ENCODE measurements at places on chromosomes 1 and 21.

DNA sequence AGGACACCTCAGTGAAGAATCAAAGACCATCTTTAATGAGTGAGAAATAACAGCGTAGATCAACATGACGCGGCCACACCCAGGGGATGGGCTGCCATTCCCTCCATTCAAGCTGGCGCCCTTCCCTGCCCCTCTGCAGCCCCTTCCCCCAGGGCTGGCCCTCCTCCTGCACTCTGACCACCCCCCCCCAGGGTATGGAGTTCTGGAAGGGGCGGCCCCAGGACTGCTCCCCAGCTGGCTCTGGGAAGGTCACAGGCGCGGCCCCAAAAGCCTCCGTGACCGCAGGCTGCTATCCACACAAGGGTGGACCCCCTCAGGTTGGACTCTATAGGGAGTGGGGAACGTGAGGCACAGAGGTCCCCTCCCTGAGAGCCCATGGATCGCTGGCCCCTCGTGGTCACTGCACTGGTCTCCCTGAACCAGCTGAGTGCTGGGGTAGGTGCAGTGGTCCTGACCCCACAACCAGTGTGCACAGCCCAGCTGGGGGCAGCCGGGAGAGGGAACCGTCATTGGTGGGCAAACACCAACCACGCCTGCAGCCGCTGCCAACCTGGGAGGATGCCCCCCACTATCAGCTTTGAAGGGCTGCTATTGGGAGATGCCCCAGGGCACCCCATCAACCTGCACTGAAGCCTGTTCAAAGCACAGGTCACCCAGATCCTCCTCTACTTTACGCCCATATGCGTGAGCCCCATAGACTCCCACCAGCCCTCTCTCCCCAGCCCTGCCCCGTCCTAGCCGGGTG is 16.1 kb upstream of the GPR153 start:
- DNase-seq = no peak

DNA sequence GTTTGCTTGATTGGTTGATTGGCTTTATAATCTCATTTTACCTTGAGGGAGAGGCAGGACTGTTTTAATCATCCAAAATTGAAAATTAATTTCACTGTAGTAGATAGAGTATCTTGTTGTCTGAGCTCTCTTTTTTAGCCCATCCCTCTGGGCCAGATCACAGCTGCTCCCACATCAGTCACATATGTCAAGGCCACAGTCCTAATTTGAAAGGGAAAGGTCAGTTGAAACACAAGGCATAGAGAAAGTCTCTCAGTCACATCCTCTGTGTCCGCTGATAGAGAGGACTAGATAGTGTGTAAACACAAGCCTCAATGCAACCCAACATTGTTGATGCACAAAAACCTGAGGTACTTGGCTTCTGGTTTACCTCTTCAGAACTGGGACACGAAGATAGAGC is 6.8 kb downstream of the C1orf74 start:
- DNase-seq = no peak

DNA sequence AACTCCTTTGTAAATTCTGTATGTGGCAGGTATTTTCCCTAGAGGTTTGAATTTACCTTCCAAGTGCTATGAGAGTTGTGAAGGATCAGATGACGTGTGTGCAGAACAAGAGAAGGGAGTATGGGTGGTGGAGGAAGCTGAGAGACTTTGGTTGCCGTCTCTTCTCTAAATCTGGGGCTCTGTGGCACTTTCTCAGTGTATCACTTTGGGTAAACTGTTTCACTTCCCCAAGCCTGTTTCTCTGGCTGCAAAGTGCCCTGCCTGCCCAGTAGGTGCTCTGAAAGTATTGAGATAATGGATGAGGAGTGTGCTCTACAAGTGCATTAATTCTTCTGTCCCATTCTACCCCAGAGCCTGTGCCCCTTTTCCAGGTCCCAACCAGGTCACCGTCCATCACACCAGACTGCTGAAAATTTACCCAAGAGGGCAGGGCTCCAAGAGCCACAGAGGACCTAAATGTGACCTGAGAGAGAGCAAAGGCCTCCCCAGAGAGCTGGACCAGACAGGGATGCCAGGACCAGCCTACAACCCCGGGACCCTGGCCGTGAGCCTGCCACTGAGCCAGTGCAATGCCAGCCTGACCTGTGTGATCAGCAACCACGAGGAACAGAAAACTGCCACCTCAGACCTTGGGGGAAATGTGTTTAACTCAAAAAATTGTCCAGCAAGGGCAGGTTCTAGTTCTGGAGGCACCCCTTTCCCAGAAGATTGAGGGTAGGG is 131.6 kb upstream of the ETV3 start:
- no peak for DNase-seq

DNA sequence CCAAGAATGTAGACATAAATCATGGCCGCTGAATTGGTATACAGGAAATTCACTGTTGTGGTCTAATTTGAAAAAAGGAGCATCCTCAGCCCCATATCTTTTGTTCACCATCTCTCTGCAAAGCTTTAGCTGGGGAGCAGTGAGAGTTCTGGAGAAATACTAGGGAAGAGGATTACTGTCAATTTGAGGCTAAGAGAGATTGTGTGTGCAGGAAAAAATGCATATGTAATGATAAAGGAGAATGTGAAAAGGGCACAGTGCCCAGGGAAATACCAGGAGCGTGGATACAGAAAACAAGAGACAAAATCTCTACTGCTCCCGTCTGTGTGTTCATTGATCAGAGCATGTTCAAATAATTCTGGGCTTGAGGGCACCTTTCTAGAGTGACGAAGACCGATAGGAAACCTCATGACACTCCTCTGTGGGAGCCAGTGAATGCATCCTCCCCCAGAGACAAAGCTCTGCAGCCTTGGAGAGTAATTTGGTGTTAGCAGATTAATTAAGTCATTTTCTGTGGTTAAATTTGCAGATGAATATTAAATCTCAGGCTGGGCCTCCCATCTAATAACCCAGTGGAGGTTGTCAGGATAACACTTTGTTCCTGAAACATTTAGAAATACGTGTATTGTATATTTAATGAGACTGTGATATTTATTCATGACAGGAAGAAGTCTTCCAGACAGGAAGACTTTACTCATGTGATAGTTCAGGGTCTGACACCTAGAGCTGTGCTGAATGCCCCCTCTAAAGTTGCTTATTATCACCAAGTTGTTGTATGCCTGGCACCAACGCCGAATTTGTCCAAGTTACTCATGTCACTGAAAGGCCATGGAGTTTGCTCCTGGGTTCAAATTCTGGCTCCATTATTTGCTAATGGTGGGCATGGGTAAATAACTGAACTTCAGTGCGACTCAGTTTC is 287.3 kb upstream of the SGIP1 start:
- DNase-seq = no peak

DNA sequence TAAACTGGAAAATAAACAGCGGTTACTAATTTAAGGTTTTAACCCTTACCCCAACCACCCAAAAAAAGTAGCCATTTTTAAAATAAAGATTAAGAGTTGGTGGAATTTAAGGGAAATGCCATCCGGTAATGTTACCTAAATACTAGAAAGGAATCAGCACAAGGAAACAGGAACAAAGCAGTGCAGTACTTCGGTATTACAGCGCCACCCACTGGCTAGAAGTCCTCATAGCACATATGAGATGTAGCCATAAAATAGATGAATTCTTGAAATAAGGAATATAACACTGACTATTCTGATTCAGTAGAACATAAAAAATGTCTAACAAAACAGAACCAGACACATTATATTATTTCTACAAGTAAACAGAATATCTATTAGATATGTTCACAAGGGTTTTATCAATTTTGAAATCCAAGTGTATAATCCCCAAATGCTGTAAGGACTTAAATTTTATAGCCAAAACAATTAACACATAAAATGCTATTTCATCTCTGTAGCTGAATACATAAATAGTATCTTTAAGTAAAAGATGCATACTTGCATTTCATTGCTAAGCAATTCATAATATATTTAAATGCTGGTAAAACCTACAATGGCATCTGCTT is 58.8 kb downstream of the FRRS1 start:
- peak; percentile 8 for DNase-seq

- DNase-seq = no peak
These were observed 648.4 kb downstream of the PLA2G4A start for GRCh38 chr1:187477103-187477502.

DNA sequence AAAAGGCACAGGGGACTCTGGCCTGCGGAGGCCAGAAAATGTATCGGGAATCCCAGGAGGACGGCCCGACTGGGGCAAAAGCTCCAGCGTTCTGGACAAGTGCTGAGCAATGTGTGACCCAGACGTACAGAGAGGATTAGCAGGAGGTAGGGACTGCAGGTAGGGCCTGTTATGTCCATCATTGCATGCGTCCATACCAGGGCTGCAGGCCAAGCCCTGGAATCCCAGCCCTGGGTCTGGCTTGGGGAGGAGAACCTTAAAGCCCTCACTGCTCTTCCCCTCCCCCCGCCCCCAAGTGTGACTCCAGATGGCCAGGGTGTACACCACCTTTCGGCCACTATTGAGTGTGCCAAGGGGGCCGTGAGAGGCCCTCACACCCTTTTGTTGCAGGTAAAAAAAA is 2.0 kb downstream of the RNF207 start:
- DNase-seq = no peak

DNA sequence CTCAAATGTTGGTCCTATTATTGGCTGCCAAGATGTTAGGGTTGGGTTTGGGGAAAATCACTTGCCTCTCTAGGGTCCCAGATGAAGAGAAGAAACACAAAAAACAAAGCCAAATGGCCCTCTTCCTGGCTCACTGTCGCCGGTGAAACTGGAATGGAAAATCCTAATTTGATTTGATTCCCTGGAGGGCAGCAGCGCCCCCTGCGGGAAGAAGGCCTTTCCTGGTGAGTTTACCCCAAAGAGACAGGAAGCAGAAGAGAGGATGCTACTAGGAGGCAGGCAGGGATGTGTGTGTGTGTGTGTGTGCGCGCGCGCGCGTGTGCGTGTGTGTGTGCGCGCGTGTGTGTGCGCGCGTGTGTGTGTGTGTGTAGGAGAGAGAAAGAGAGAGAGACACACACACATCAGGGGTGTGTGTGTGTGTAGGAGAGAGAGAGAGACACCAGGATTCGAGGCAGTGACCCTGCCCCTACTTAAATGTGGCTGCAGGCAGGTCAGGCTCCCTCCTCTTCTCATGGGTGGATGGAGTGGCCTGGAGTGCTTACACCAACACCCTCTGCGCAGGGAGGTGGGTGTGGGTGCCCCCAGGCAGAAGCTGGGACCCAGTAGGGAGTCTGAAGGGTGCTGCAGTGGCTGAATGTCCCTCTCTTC is 3.1 kb upstream of the SELENON start:
- peak; percentile 31 for DNase-seq

DNA sequence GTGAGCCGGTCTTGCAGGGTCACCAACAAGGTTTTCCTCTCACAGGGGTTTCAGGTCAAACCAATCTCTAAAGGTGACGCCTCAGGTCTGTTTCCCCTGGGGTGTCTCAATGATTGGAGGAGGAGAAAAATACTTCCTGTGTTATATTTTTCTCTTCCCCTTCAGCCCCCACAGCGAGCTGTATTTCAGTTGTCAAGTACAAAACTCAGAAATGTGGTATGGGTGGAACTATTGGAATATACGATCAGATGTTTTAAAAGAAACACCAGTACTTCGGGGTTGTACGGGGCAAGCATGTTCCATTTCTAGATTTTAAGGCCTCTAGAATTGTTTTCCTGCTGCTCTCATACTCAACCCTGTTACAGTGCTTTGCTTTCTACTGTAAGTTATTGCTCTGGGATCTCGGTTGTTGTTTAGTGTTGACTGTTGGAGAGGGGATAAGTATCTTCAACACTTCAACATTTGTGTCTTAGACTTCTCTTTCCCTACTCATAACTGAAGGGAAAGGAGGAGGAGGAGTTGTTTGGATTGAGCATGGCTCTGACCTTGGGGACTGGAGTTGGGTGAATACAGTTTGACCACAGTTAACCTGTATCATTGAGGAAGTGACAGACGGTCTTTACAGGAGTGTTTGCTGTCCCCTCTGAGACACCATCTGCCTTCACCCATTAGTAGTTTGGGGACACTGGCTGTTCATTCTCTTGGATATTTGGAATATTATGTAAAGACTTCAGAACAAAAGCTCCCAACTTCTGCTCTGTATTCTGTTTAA is 2.0 kb downstream of the MAPKAPK2 start:
- DNase-seq = no peak

DNA sequence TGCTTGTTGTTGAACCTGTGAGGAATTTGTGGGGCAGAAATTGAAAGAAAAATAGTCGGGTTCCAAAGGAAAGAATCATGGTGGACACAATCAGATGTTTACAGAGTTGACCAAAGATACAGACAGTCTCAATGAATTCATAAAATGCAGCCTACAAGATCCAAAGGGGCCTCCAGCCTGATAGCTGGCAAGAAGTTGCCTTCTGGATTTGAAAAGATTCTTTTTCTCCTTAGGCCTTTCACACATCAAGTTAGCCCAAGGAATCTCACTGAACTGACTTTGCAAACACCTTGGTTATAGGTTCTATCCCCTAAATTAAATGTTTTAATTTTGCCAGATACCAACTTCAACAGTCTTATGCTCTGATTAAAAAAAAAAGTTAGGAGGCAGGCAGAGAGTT is 21.5 kb downstream of the SLAMF1 start:
- no peak for DNase-seq

GRCh38 chr1:55833529-55834091 is 618.4 kb upstream of the USP24 start:
- no peak for DNase-seq

DNA sequence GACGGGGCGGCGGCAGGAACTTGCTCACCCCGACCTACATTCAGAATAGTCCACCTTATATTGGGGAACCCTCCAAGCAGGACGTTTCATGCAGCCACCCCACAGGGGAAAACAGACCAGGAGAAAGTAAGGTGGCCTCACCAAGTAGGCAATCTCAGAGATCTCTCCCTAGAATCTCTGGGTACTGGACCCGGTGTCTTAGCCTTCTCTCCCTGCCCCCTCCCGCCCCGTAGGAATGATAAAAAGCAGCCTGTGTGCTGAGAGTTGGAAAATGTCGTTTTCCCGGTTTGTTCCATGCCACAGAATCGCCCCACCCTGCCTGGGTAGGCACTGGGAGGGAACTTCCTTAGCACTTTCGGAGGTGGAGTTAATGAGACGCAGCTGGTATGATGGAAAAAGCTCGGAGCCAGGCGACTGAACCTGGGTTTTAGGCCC is 789 bp upstream of the PTPN14 start:
- no peak for DNase-seq

Measured in NCI-H187 treated with DMSO at 0.1 percent for 48 hours (cell line).